ENCODE measurements at places on chromosomes 7 and 10. TPM values are rescaled to one million over a fixed set of nuclear protein-coding genes. Genes with fewer than 3 reads are reported as not detected.

DNA sequence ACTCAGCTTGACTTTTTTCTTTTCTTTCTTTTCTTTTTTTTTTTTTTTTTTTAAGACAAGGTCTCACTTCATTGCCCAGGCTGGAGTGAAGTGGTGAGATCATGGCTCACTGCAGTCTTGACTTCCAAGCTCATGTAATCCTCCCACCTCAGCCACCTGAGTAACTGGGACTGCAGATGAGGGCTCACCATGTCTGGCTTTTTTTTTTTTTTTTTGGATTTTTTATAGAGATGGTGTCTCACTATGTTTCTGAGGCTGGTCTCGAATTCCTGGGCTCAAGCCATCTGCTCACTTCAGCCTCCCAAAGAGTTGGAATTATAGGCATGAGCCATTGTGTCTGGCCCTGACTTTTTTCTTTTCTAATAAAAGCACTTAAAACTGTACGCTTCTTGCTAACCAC, 358.2 kb upstream of the IGFBP3 start:
- no peak for DNase-seq
- no peaks in the 10 kb centered on the region for H3K27me3 ChIP-seq
- no peak overlapping the region for H3K4me3 ChIP-seq
- no peaks in the 10 kb centered on the region for H3K4me1 ChIP-seq
- no peak overlapping the region for H3K27ac ChIP-seq

- H3K27ac ChIP-seq = no peak overlapping the region
- no peak overlapping the region for H3K4me3 ChIP-seq
- DNase-seq = no peak
- no peaks in the 10 kb centered on the region for H3K4me1 ChIP-seq
- no peaks in the 10 kb centered on the region for H3K27me3 ChIP-seq
- H3K36me3 ChIP-seq = no peaks in the 10 kb centered on the region
Measured at GRCh38 chr10:66098595-66099480, 827.0 kb upstream of the LRRTM3 start.

TAS2R41 gene
- total RNA-seq = not detected

- peaks cover 49% of the 10 kb centered on the region for H3K4me1 ChIP-seq
- H3K27ac ChIP-seq = peak overlapping the region; percentile 97
- H3K4me3 ChIP-seq = no peak overlapping the region
- peaks cover 20% of the 10 kb centered on the region for H3K36me3 ChIP-seq
Measured at GRCh38 chr10:17238445-17239291, 10.6 kb downstream of the VIM start.

MACROH2A2 gene
- total RNA-seq = 9.8 TPM

AKR1C4 gene
- total RNA-seq = not detected

FGF8 gene
- total RNA-seq = not detected

DNA sequence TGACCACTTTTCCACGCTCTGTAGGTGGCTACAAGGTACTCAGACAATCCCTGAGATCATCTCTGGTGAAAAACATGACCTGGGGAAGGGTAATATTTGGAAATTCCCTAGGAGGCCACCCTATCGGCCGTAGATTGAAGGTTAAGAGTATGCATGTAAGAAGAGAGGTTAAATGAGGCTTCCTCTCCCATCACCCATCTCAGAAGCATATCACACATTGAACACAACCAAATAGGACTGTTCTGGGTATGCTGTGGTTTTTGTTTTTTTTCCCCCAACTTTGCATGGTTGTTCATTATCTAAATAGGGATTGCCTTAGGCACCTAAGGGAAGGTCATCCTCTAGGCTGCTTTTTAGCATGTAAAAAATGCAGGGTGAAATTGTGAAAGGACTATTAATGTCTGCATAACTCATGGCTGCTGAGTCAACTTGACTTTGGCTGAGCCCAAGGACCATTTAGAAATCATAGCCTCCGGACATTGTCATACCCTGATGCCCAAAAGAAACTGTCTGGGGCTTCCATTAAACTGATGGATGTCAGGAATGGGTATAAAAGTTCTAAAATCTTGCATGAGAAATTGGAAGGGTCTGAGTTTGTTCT, 24.7 kb upstream of the ST8SIA6 start:
- H3K36me3 ChIP-seq = no peaks in the 10 kb centered on the region
- no peaks in the 10 kb centered on the region for H3K27me3 ChIP-seq
- H3K27ac ChIP-seq = no peak overlapping the region
- no peak for DNase-seq
- no peak overlapping the region for H3K4me3 ChIP-seq

THSD7A gene
- 11.4 TPM for total RNA-seq

- no peak overlapping the region for H3K27ac ChIP-seq
- no peak overlapping the region for H3K4me3 ChIP-seq
- H3K36me3 ChIP-seq = no peaks in the 10 kb centered on the region
- H3K4me1 ChIP-seq = no peaks in the 10 kb centered on the region
- no peaks in the 10 kb centered on the region for H3K27me3 ChIP-seq
- no peak for DNase-seq
Measured at GRCh38 chr7:129664029-129665012, 52.8 kb downstream of the NRF1 start.

AQP1 gene
- total RNA-seq = 675 TPM

TAF3 gene
- total RNA-seq = 11.7 TPM
